ENCODE measurements at places on chromosomes 6 and 20.

DNA sequence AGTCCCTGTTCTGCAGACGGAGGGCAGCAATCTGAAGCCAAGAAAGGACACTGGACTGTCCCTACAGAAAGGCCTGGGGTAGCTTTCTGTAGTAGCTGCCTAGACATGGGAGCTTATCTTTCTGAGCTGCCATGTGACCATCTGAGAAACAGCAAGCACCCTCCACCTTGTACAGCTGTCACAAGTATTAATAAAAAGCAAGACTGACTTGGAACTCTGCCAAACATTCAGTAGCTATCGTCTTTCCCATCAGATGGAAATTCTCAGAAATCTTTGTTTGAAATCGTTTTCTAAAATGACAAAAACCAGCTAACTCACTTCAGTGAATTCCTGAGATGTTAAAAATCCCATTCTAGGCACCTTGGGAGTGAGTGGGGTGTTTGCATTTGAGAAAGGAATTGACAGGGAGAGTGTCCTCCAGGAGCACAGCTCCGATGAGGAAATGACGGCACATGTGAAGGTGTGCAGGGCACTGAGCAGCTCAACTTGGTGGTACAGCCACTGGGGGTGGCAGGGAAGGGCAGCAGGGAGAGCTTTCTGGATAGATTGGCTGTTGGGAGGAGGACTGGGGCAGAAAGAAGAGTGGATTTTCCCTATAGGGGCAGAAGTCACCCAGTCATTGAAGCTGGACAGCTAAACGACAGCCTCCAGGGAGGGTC, 24.5 kb downstream of the ACSS1 start:
- DNase-seq, result no peak

DNA sequence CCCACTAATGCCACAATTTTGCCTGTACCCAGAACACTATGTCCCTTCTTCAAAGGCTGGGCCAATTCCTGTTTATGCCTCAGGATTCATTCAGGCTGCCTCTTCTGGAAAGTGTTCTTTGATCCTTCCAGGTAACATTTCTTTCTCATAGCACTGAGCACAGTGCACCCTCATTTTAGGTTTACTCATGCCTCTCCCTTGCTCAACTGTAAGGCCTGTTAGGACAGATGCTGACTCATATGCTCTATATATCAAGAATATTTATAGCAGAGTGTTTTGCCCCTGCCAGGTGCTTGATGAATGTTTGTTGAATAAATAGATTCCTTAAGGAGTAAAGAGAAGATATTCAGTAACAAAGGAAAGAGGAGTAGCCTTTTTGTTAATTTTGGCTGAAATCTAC, 263.9 kb downstream of the PHF3 start:
- no peak for DNase-seq

DNA sequence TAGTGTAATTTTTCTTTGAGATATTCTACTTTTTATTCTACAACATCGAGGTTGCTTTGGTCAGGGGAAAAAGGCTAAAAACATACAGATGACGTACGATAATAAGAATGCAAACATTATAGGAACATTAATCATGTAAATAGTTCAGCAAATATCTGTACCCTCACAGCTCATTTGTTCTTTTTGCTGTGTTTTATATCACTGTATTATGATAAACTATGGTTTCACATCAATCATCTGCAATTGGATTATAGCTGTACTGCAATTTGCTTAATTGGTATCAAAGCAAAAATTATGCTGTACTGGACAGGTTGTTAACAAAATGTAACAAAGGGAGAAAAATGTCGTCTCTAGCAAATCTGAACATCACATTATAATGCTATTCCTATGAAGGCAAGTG, 597.1 kb downstream of the EPHA7 start:
- no peak for DNase-seq

DNA sequence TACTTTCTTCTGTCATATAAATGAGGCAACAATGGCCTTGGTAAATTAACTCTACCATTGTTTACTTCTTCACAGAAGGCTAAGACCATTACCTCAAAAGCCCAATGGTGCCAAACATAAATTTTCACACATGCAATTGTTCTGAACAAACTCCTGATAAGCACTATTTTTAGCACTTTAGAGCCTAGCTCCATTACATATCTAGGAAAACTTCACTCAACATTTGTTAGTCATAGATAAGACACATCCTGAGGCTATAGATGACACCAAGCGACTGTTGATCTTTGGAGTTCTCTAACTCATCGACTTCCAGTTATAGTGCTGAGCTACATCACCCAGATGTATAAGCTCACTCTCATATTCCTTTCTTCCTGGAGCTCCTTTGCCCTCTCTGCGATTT, 245.9 kb downstream of the EYS start:
- no peak for DNase-seq

- no peak for DNase-seq
Measured at GRCh38 chr6:125596020-125596419, 153.4 kb upstream of the HEY2 start.

- DNase-seq, result no peak
Measured at GRCh38 chr6:163311830-163312229, 102.7 kb upstream of the QKI start.
